ENCODE measurements at places on chromosomes 5 and 9. TPM values are rescaled to one million over a fixed set of nuclear protein-coding genes. Genes with fewer than 3 reads are reported as not detected.

- no peak overlapping the region for H3K4me3 ChIP-seq
- no peaks in the 10 kb centered on the region for H3K4me1 ChIP-seq
- H3K27me3 ChIP-seq = no peaks in the 10 kb centered on the region
These were observed 147.8 kb upstream of the IRX2 start for GRCh38 chr5:2899311-2899710.

- H3K4me3 ChIP-seq = no peak overlapping the region
- no peaks in the 10 kb centered on the region for H3K36me3 ChIP-seq
- no peak for DNase-seq
These were observed 95.0 kb downstream of the KIAA1958 start for GRCh38 chr9:112581469-112582176.

Gene GCNT4
- 14.4 TPM for total RNA-seq

Gene OR1Q1
- total RNA-seq = not detected

Data from H1 (cell line).